Stimulated activated CD8-positive, alpha-beta memory T cell treated with anti-CD3 and anti-CD28 coated beads, Interleukin-4, amount 100 ng/mL, for 24 hours (primary cell): ENCODE measurements at places on chromosomes 16 and 17.

DNA sequence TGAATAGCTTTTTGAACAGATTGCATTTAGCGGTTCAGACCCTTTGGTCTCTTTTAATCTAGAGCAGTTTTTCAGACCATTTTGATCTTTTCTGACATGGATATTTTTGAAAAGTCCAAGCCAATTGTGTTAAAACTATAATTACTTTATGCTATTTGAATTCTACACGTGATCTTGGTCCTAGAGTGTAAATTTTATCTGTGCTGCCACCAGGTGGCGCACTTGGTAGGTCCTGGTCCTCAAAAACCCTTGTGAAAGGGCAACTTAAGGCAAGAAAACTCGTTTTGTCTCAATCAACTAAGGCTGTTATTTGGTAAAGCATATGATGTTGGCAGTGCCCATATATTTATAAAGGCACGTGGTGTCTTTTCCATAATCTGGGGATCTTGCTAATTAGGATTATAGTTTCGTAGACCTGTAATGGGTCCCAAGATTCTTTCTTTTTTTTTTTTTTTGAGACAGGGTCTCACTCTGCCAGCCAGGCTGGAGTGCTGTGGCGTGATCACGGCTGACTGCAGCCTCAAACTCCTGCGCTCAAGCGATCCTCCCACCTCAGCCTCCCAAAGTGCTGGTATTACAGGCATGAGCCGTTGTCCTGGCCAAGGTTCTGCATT, 43.9 kb upstream of the TEX2 start:
- peak; percentile 45 for DNase-seq

DNA sequence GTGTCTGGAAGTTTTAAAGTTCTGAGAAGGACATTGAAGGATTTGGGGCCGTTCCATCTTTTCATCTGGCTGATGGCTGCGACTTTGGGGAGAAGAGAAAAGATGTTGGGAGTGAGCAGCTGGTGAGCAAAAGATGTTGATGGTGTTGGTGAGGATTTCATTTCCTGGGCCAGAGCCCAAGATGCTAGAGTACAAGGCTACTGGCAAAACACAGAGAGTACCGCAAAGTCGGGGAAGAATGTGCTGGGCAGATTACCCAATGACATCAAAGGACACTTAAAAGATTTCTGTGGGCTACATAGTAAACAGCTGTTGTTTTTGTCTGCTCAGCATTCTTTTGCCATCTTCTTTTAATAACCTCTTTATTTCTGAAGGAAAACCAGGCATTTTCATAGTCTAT, 49.4 kb upstream of the GAS7 start:
- DNase-seq, result no peak

- no peak for DNase-seq
Observed at GRCh38 chr17:45121055-45121454, 11.3 kb downstream of the PLCD3 start.

GRCh38 chr16:27428026-27428785, 26.2 kb downstream of the IL21R start:
- no peak for DNase-seq

GRCh38 chr17:1966274-1967086, 58.7 kb downstream of the RTN4RL1 start:
- no peak for DNase-seq

GRCh38 chr17:51445946-51446345, 185.6 kb downstream of the UTP18 start:
- no peak for DNase-seq

DNA sequence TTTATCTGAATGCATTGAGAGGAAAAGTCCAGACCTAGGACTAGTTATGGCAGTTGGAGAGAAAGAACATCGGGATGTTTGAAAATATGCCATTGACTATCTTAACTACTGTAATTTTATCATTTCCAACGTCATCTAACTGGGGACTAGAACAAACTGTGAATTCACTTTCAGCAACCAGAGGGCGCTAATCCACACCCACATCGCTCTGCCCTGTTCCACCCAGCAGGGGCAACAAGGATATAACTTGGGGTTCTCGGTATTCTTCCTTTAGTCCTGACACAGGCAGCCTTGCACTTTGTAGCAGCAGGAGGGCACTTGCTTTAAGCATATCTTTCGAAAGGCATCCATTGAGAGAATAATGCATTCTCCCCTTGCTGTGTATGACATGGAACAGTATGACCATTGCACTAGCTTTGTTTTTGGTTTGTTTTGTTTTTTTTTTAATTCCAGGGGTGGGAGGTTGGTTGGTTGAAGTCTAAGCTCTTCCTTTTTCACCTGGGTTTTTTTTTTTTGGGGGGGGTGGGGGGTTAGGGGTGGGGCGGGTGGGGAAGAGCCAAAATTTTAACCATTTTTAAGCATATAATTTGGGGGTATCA, 31.5 kb downstream of the SIAH1 start:
- peak; percentile 22 for DNase-seq

DNA sequence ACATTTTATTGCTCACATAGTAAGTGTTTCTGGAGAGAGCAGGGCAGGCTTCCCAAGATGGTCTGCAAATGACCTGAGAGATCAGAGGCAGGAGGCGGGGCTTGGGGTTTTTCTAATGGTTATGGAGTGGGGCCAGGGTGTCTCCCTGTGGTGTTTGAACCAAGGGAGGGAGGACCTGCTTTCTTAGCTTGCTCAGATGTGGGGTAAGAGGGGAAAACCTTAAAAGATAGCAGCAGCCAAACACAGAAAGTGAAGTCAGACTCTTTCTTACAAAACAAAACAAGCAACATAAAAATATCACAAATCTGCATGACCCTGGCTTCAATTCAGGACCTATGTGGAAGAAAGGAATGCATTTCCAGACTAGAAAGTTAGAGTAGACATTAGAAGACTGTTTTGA, 22.9 kb upstream of the DNAJA2 start:
- DNase-seq, result no peak

GRCh38 chr17:59234631-59235030, 14.3 kb downstream of the GDPD1 start:
- DNase-seq, result no peak

GRCh38 chr17:73470316-73470826, 158.6 kb upstream of the CDC42EP4 start:
- DNase-seq, result no peak

DNA sequence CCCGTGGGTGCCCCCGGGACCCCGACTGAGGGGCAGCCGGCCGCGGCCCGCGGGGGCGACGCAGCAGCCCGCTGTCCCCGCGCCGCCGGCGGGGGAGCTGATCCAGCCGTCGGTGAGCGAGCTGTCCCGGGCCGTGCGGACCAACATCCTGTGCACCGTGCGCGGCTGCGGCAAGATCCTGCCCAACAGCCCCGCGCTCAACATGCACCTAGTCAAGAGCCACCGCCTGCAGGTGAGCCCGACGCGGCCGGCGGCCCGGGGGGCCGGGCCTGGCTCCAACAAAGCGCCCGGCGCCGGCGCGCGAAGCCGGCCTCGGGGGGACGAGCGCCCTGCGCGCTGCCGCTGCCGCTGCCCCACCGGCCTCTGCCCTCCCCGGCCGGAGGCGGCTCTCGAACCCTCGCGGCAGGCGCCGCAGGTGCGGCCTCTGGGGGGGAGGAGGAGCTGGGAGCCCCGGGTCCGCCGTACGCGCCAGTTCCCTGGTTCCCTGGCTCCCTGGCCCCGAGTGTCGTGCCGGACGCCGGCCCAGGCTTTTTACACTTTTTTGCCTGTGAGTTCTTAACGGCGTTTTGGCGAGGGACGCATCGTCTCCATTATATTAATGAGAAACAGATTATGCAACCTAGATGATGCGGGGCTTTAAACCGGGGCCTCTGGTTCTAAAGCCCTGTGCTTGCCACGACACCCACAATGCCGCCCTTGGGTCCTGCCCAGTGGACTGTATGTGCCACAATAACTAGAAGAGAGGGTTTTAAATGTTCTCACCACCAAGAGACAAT, 521 bp downstream of the ATMIN start:
- peak; percentile 6 for DNase-seq

- DNase-seq, result no peak
Observed at GRCh38 chr17:76538281-76538931, 897 bp upstream of the CYGB start.

DNA sequence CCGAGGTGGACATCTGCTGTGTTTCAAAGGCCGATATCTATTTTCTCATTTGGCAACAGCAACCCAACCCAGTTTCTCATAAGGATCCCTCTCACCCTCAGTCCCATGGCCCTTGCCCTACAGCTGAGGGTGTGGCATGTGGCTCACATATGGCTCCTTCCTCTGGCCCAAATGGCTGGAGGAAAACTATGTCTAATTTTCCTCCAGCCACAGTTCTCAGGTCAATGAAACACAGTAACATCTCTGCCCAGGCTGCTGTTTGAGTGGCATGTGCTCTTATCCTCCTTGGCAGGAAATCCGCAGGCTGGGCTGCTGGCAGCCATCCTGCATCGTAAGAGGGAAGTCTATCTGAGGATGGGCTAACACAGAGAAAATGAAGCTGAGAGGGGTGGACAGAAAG, 24.1 kb downstream of the SERPINF1 start:
- no peak for DNase-seq

DNA sequence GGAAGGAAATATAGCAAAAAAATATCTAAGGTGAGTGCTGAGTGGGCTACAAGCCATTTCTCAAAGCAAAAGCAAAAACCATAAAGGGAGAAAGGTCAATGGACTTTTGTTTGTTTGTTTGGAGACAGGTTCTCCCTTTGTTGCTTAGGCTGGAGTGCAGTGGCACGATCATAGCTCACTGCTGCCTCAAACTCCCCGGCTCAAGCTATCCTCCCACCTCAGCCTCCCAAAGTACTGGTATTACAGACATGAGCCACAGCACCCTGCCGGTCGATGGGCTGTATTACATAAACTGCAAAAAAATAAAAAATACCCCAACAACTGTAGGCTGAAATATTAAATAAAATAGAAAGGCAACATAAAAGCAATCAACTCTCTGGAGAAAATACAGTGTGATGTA, 3.5 kb upstream of the RBBP6 start:
- DNase-seq, result no peak
